ENCODE measurements at places on chromosomes 6 and 20. TPM values are rescaled to one million over a fixed set of nuclear protein-coding genes. Genes with fewer than 3 reads are reported as not detected.

DNA sequence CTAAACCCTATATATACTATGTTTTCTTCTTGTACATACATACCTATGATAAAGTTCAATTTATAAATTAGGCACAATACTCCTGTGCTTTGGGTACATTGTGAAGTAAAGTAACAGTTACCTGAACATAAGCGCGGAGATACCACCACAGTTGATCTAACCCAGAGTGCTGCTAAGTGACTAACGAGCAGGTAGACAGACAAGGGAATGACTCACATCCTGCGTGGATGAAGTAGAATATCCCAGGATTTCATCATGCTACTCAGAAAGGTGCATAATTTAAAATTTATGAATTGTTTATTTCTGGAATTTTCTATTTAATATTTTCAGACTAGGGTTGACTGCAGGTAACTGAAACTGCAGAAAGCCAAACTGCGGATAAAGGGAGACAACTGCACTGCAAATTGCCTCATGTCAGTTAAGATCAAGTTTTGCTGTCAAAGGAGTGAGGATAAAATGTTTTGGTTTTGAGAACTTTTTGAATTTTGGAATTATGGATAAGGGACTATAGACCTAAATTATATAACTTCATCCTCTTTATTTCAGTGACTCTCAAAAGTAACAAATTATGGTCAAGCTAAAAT is 14.4 kb downstream of the MKKS start:
- no peaks in the 10 kb centered on the region for H3K27me3 ChIP-seq
- no peak overlapping the region for H3K27ac ChIP-seq
- H3K4me3 ChIP-seq, result no peak overlapping the region
- H3K36me3 ChIP-seq, result no peaks in the 10 kb centered on the region

- DNase-seq, result no peak
- H3K27ac ChIP-seq, result no peak overlapping the region
- no peaks in the 10 kb centered on the region for H3K4me1 ChIP-seq
- no peak overlapping the region for H3K4me3 ChIP-seq
- H3K36me3 ChIP-seq, result no peaks in the 10 kb centered on the region
- no peaks in the 10 kb centered on the region for H3K27me3 ChIP-seq
Measured at GRCh38 chr6:167130008-167130677, 7.2 kb downstream of the CCR6 start.

DNA sequence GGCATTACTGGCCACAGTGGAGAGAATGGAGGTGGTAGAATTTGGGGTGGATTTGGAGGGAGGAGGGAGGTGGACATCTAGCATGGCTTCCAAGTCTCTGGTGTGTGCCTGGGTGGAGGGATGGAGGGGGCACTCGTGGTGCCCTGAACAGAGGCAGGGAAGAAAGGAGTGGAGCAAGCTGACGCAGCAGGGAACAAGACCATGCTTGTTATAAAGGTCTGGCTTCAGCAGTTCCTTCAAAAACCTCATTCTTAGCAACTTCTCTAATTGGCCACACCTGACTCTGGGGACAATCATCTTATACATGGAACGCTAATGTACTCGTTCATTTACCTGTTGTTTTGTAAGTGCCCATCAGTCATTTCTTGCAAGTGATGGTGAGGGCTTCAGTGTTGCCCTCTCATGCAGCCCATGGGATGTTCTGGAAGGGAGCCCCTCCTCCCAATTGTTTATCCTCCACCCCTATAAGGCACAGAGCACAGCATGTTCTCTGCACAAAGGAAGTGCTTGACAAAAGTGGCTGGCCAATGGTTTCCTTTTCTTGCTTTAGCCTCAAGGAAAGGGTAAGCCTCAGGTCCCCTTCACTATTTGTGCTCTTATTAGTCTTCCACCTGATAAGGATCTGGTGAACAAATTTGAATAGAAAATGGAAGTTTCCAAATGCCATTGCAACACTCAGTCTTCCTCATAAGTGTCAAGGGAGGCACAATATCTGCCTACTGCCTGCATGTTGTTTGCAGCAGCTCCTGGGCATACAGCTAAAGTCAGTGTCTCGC is 39.3 kb downstream of the GFOD1 start:
- H3K36me3 ChIP-seq, result no peaks in the 10 kb centered on the region
- H3K4me3 ChIP-seq, result no peak overlapping the region
- H3K27ac ChIP-seq, result peak overlapping the region; percentile 31
- no peaks in the 10 kb centered on the region for H3K27me3 ChIP-seq
- peaks cover 63% of the 10 kb centered on the region for H3K4me1 ChIP-seq

The CDC25B gene
- 17.3 TPM for total RNA-seq

The WFDC12 gene
- total RNA-seq, result not detected

GRCh38 chr6:83741089-83741488 is 32.2 kb upstream of the SNAP91 start:
- DNase-seq, result no peak
- no peaks in the 10 kb centered on the region for H3K36me3 ChIP-seq

DNA sequence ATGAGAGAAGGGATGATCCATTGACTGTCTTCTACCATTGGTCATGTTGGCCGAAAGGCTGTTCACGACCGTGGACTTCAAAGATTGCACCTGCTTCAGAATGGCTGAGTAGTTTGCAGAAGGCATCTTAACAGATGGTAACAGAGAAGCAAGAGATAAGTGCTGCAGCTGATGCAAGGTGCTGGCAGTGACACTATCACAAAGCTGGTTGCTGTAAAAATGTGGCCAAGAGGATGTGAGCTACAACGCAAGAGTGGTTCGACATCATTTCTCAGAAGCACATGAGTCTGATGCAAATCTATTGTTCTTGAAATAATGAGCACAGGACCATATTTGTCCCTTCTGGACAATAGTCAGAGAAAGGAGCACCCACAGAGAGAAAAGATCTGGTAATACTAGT is 27.0 kb upstream of the ANKEF1 start:
- no peaks in the 10 kb centered on the region for H3K27me3 ChIP-seq
- H3K27ac ChIP-seq, result no peak overlapping the region
- no peaks in the 10 kb centered on the region for H3K36me3 ChIP-seq
- DNase-seq, result no peak
- H3K4me3 ChIP-seq, result no peak overlapping the region

GRCh38 chr20:19974630-19975435 is 42.3 kb upstream of the NAA20 start:
- peak; percentile 82 for DNase-seq
- H3K4me1 ChIP-seq, result peaks cover 62% of the 10 kb centered on the region
- H3K27ac ChIP-seq, result peak overlapping the region; percentile 86
- peak overlapping the region; percentile 65 for H3K4me3 ChIP-seq
- H3K36me3 ChIP-seq, result no peaks in the 10 kb centered on the region
- no peaks in the 10 kb centered on the region for H3K27me3 ChIP-seq

DNA sequence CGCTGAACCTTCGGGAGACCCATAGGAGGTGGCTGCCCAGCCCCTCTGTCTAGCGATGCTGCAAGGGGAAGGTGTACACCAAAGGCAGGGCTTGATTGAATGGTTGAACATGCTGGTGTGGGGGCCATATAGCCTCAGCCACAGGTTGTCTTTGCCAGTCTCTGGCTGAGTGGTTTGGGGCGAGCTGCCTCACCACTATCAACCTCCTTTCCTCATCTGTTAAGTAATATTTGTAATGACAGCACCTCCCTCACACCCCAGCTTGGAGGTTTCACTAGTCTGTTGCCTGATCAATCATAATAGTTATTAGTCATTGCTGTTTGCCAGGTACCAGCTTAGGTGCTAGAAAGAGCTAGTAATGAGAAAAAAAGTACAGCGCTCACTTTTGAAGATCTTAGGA is 11.8 kb upstream of the ZNF831 start:
- DNase-seq, result no peak
- no peak overlapping the region for H3K4me3 ChIP-seq
- no peaks in the 10 kb centered on the region for H3K27me3 ChIP-seq
- H3K36me3 ChIP-seq, result no peaks in the 10 kb centered on the region

DNA sequence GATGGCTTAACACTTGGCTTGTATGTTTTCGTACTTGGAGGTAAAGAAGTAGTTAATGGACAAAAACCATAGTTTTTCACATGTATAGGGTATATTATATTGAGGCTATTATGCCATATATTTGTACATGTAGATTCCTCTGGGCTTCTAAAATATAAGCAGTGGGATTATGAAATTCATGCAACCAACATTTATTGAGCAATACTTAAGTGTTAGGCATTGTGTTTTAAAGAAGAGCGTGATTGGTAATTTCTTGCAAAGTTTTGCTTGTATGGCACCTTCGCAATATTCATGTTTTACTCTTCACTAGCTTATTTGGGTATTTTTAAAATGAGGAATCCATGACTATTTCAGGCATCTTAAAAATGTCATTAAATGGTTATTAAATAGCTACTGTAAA is 2.5 kb downstream of the TULP4 start:
- no peak for DNase-seq
- no peaks in the 10 kb centered on the region for H3K4me1 ChIP-seq
- H3K27me3 ChIP-seq, result no peaks in the 10 kb centered on the region
- no peak overlapping the region for H3K4me3 ChIP-seq
- no peak overlapping the region for H3K27ac ChIP-seq

DNA sequence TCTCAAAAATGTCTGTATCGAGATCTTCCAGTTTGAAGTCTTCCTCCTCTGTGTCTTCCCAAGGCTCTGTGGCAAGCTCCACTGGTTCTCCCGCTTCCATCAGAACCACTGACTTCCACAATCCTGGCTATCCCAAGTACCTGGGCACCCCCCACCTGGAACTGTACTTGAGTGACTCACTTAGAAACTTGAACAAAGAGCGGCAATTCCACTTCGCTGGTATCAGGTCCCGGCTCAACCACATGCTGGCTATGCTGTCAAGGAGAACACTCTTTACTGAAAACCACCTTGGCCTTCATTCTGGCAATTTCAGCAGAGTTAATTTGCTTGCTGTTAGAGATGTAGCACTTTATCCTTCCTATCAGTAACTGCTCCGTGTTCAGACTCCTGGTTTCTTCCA is 10.0 kb upstream of the DHX35 start:
- no peaks in the 10 kb centered on the region for H3K36me3 ChIP-seq
- H3K4me1 ChIP-seq, result no peaks in the 10 kb centered on the region
- DNase-seq, result no peak

DNA sequence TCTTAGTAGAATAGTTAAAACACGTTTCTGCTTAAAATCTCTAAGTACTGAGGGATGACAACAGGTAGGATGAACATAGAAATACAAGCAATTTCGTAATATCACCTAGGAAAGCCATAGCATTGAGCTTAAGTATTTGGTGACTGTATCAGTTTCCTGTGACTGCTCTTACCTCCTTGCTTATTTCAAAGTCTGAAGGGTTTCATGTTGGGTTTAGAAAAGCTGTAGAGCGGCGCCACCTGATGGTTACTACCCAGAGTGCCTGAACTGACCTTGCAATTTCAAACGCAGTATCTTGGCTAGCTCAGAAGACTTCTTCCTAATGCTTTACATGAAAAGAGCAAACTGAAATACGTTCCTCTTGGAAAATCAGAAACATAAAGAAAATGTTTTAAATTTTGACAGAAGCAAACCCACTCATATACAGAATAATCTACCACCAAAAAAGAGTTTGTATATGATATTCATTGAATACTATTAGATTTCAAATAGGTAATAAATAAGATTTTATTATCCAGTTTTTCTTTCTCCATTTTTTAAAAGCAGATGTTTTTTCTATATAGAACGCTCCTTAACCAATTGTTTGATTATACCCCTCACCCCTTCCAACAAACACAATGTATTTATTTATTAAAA is 82.3 kb upstream of the RIPOR2 start:
- DNase-seq, result peak; percentile 32
- H3K4me1 ChIP-seq, result no peaks in the 10 kb centered on the region
- no peaks in the 10 kb centered on the region for H3K36me3 ChIP-seq
- no peaks in the 10 kb centered on the region for H3K27me3 ChIP-seq
- H3K27ac ChIP-seq, result no peak overlapping the region
- H3K4me3 ChIP-seq, result no peak overlapping the region

DNA sequence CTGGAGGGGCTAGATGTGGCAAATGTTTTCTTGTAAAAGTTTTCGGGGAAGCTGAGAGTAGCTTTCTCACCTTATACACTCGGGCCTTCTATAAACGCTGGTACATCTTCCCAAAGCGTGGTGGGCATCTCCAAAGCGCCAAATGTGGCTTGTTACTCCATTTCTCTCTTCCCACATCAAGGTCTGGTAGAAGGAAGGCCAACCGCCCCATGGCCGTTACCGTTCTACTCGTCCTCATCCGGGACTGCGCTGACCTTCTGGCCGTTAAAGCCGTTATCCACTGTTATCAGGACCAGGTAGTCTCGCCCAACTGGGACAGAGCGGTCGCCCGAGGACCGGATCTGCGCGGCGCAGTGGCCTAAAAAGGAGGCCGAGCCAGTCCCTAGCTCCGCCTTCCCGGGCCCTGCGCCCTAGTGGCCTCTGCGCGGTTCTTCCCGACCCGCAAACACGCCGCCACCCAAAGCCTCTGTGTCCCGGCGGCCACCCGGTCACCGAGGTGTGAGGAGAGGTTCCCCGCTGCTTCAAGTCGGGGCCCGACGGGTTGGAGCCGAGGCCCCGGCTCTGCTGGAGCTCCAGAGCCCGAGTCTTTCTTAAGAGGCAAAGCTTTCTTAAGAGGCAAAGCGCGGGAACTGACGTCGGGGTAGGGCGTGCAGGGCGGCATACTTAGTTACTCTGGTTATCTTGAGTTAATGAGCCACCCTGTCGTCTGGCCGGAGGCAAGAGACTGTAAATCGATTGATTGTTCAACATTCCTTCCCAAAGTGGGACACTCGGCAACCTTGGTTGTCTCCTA is 90.5 kb downstream of the GPX5 start:
- DNase-seq, result no peak
- no peak overlapping the region for H3K4me3 ChIP-seq
- no peak overlapping the region for H3K27ac ChIP-seq
- no peaks in the 10 kb centered on the region for H3K36me3 ChIP-seq
- H3K27me3 ChIP-seq, result peaks cover 11% of the 10 kb centered on the region

The RAB44 gene
- total RNA-seq, result not detected

- DNase-seq, result no peak
- H3K27me3 ChIP-seq, result no peaks in the 10 kb centered on the region
- no peak overlapping the region for H3K4me3 ChIP-seq
- peaks cover 5% of the 10 kb centered on the region for H3K4me1 ChIP-seq
Measured at GRCh38 chr6:148697895-148698440, 48.9 kb upstream of the UST start.

- peak overlapping the region; percentile 39 for H3K27ac ChIP-seq
- H3K27me3 ChIP-seq, result no peaks in the 10 kb centered on the region
- H3K4me3 ChIP-seq, result peak overlapping the region; percentile 21
- peak; percentile 30 for DNase-seq
- H3K36me3 ChIP-seq, result peaks cover 58% of the 10 kb centered on the region
- H3K4me1 ChIP-seq, result peaks cover 51% of the 10 kb centered on the region
Measured at GRCh38 chr20:53578492-53579222, 15.0 kb downstream of the ZNF217 start.

DNA sequence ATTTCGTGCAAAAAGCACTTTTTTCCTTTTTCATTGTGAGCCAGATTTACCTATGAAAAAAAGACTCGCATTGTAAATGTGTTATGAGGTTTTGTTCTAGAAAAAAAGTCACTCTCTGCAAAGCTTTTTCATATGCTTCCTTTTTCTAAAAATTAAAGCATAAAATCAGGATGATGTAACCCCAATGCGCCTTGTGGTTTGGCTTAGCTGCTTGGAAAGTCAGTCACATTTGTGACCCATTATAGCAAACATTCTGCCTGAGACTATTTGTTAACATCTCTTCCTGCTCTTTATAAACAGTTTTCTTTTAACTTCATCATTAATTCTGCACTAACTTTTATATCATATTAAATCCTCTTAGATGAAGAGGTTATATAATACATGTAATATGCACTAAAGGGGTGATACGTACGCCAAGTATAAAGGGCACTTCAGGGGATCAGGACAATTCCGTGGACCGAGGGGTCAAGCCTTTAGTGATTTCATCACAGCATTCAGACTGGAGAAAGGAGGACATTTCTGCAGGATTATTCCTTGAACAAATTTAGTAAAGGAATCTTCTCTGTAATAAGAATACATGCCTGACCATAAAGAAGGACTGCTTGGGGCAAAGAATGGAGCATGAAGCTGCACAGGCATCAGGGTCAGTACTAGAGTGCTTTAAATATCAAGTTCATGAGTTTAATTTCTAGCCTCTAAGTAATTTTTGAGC is 48.1 kb upstream of the SMLR1 start:
- no peaks in the 10 kb centered on the region for H3K36me3 ChIP-seq
- H3K27ac ChIP-seq, result no peak overlapping the region
- H3K4me3 ChIP-seq, result no peak overlapping the region
- H3K4me1 ChIP-seq, result no peaks in the 10 kb centered on the region
- no peak for DNase-seq

Data from gastrocnemius medialis (tissue), 4 donors.